ENCODE measurements at places on chromosomes 2 and 18. TPM values are rescaled to one million over a fixed set of nuclear protein-coding genes. Genes with fewer than 3 reads are reported as not detected.

The ELOA2 gene
- not detected for total RNA-seq

The CNRIP1 gene
- 18.4 TPM for total RNA-seq

The NMS gene
- total RNA-seq = not detected

The PDE1A gene
- 3.1 TPM for total RNA-seq

The MROH2A gene
- 0.92 TPM for total RNA-seq

The KRTCAP3 gene
- 2.6 TPM for total RNA-seq

The SLC30A3 gene
- total RNA-seq = 45.6 TPM

The HAAO gene
- 2.4 TPM for total RNA-seq

The MYOM1 gene
- total RNA-seq = 0.46 TPM

The TGFA gene
- total RNA-seq = 0.13 TPM

The SANBR gene
- total RNA-seq = 12.1 TPM

DNA sequence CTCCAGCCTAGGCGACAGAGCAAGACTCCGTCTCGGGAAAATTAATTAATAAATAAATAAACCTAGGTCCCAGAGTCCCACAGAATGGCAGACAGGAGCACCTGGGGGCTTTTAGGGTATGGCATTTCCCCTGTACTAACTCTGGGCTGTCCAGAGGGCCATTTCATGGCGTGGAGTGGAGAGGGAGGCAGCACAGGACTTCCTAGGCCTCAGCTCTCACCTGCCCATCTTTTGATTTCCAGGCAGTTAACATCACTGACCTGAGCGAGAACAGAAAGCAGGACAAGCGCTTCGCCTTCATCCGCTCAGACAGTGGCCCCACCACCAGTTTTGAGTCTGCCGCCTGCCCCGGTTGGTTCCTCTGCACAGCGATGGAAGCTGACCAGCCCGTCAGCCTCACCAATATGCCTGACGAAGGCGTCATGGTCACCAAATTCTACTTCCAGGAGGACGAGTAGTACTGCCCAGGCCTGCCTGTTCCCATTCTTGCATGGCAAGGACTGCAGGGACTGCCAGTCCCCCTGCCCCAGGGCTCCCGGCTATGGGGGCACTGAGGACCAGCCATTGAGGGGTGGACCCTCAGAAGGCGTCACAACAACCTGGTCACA is 5.1 kb downstream of the IL1RN start:
- H3K4me1 ChIP-seq = no peaks in the 10 kb centered on the region
- no peak overlapping the region for H3K27ac ChIP-seq
- no peaks in the 10 kb centered on the region for H3K27me3 ChIP-seq
- DNase-seq = no peak
- no peaks in the 10 kb centered on the region for H3K36me3 ChIP-seq
- H3K4me3 ChIP-seq = no peak overlapping the region

GRCh38 chr2:10838734-10839133 is 26.1 kb upstream of the PDIA6 start:
- H3K4me3 ChIP-seq = no peak overlapping the region
- no peaks in the 10 kb centered on the region for H3K4me1 ChIP-seq
- H3K36me3 ChIP-seq = no peaks in the 10 kb centered on the region
- no peak overlapping the region for H3K27ac ChIP-seq
- no peaks in the 10 kb centered on the region for H3K27me3 ChIP-seq
- DNase-seq = no peak

DNA sequence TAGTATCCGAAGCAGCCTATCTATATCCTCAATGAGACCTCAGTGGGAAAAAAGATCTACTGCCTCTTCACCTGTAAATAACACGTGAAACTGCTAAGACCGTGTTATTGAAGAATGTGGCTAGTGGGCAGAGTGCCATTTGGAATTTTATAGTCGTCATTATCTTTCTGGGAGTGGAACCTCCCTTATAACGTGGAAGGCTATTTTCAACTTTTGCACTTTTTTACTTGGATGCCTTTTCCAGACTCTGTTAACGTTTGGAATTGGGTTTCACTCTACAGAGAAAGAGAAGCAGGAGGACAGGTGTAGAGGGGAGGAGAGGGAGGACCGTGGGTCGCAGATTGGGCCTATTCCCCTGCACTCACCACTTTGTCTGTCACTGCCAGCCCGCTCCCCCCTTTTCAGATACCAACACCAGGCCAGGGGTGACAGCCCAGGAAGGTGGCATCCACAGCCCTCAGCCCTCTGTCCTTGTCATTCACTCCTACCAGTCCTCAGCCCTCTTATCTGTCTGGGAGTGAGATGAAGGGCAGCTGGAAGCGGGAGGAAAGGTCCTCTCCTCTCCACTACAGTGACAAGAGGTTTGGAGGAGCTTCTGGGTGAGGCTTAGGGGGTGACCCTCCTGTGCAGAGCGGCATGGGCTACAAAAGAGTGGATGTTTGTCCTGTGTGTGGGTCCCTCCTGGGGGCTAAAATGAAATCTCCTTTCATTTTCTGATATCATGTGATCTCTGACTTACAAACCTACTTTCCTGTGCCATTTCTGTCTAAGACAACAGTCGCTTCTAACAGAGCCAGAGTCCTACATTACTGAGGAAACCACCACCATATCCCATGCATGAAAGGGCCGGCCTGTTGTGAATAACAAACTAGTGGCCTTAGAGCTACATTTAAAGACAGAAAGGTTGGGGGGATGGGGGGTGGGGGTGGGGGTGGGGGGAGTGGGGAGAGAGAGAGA is 23.9 kb upstream of the CEP68 start:
- H3K27ac ChIP-seq = no peak overlapping the region
- H3K4me3 ChIP-seq = no peak overlapping the region
- DNase-seq = no peak
- no peaks in the 10 kb centered on the region for H3K36me3 ChIP-seq

DNA sequence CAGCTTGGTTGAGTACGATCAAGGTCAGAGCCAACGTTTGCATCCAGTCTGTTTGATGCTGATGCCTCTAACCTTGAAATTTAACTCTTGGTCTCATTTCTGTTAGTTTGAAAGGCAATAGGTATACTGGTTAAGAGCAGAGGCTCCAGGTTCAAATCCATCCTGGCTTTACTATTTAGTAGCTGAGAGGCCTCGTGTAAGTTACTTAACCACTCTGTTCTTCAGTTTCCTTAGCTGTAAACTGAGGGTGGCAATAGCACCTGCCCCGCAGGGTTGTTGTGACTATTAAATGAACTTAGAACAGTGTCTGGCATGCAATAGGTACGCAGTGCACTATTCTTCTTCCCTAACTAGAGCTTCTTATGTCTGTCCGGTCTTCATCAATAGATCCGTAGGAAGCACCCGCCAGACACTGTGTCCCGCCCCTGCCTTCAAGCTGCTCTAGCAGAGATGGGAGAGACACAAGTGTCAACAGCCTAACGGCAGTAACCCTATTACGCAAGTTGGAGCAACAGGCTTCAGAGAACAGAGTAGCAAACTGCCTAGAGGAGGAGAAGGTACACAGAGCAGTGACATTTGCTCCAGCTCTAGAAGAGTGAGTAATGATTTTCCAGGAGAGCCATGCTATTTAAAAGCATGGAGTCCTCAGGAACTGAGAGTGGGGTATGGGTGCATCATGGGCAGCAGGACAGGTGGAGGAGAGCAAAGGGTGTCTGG is 62.7 kb upstream of the ST3GAL5 start:
- no peak for DNase-seq
- H3K4me3 ChIP-seq = no peak overlapping the region
- H3K4me1 ChIP-seq = no peaks in the 10 kb centered on the region
- no peak overlapping the region for H3K27ac ChIP-seq

GRCh38 chr2:169999054-169999453 is 171.8 kb downstream of the UBR3 start:
- no peak overlapping the region for H3K4me3 ChIP-seq
- H3K36me3 ChIP-seq = no peaks in the 10 kb centered on the region
- no peak overlapping the region for H3K27ac ChIP-seq
- DNase-seq = peak; percentile 46

DNA sequence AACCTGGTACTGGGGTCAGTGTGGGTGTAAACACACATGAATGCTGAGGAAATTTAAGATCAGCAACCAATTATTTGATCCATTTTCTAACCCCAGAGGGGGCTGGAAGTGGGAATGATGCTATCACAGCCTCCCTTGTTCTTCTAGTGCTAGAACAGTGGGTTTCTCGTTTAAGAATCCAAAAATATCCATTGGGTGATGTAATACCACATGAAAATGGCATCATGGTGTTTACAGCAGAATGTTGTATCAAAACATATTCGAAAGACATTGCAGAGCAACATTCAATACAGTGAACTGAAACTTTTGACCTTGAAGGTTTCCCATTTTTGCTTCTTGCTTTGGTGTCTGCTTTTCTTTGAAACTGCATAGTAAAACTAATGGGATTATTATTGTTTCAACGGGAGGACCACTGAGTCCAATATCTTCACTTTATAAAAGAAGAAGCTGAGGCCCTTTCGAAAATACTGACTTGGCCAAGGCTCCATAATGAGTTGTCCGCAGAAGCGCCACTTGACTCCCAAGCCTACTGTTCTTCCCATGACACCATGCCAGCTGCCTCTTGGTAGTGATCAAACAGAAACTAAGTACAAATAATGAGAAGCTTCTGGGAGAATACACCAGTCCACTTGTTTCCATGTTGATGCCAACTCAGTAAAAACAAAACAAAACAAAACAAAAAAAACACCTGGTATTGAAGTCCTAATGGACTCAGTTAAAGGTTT is 106.1 kb downstream of the COLEC12 start:
- H3K27ac ChIP-seq = no peak overlapping the region
- H3K36me3 ChIP-seq = no peaks in the 10 kb centered on the region
- DNase-seq = no peak
- H3K4me1 ChIP-seq = peaks cover 17% of the 10 kb centered on the region

DNA sequence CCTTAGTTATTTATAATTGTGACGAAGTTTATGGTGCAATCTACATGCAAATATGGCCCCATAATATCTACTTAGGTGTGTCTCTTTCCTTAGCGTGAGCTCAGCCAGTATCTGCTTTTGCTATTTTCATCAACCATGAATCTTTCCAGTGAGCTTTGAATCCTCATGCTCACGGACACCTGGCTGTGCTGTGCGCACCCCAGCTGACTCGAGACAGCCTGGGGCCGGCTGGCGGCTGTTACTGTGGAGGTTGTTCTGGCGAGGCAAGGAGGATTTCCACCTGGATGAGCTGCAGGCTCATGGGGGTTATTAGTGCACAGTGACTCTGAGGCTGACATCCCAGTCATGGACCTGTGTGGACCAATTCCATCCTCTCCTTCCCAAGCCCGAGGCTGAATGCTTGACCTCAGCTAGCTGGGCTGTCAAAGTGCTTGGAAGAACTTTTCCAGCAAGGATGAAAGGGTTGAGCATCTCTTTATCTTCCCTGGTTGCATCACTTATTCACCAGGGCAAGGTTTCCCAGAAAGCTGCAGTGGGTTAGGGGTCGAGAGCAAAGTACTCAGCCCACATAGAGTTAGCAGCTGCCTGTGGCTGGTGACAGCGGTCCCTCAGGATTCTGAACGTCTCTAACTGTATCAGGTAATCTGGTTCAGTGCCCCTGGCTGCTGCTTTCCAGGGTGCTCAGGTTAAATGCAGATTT is 141.7 kb downstream of the ARL4C start:
- no peak overlapping the region for H3K4me3 ChIP-seq
- no peak for DNase-seq
- H3K27me3 ChIP-seq = no peaks in the 10 kb centered on the region
- H3K4me1 ChIP-seq = no peaks in the 10 kb centered on the region
- no peak overlapping the region for H3K27ac ChIP-seq

GRCh38 chr18:40692871-40693270 is 1262.2 kb upstream of the PIK3C3 start:
- H3K27me3 ChIP-seq = no peaks in the 10 kb centered on the region
- no peaks in the 10 kb centered on the region for H3K4me1 ChIP-seq
- no peaks in the 10 kb centered on the region for H3K36me3 ChIP-seq

DNA sequence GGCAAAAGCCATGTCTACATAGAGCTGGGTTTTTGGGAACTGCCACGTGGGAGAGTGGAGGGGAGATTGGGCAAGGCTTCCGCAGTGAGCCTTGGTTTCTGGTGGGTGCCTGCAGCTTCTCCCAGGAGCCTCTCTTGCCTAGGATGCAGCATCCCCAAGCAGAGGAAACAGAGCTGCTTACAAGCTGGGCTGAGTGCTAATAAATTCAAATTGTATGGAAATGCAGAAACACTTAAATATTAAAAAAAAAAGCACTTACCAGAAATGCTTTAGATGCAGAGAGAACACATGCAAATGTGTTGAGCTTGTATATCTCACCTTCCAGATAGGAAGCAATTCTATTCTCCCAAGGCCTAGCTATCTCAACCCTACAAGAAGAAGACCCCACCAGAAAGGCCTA is 96.0 kb upstream of the ST3GAL5 start:
- H3K36me3 ChIP-seq = no peaks in the 10 kb centered on the region
- no peak overlapping the region for H3K4me3 ChIP-seq
- H3K27me3 ChIP-seq = no peaks in the 10 kb centered on the region

DNA sequence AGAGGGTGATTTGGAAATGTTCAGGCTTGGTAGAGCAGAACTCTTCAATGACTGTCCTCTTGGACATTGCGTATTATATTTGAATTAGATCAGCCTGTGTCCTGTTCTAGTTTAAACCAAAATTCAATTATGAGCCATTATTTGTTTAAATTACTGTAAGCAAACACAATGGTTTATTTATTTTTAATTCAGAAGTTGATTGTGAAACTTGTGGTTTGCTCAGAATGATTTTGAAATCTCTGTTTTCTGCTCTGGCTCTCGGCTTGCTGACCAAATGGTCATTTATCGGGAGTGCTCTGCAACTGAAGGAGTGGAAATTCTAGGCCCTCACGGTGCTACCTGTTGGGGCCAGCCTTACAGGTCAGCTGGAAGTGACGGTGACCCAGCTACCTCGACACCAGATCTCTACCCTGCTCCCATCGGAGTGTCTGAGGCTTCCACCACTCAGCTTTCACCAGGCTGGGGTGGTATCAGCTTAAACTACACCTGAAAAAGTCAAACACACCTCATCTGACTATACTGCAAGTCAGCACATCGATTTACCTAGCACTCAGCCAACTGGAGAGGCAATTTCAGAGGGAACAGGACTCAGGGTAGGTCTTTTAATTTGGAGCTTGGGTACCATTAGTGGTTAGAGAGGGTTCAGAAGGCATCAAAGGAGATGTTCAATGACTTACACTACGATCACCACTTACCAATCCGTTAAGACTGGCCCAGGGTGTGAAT is 36.8 kb upstream of the GPD2 start:
- no peaks in the 10 kb centered on the region for H3K27me3 ChIP-seq
- H3K27ac ChIP-seq = no peak overlapping the region
- DNase-seq = no peak
- H3K4me1 ChIP-seq = no peaks in the 10 kb centered on the region
- H3K36me3 ChIP-seq = no peaks in the 10 kb centered on the region

DNA sequence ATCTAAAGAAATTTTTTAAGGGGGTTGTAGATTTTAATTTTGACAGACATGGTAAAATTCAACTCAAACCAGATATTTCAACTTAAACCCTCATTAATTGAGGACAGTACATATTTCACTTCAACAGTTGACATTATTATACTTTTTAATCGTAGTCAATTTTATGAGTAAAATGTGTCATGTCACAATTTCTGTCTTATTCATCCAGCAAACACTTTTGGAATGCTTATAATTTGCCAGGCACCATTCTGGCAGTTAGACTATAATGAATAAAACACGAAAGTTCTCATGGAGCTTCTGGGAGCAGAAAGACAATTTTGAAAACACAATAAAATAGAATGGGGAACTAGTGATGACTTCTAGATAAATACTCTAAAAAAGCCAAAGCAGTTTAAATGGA is 1094.8 kb downstream of the SUCLG1 start:
- no peak overlapping the region for H3K27ac ChIP-seq
- H3K27me3 ChIP-seq = no peaks in the 10 kb centered on the region
- no peaks in the 10 kb centered on the region for H3K4me1 ChIP-seq
- DNase-seq = no peak
- H3K4me3 ChIP-seq = no peak overlapping the region
